NCI-H1092 treated with DMSO at 0.1 percent for 48 hours (cell line): ENCODE measurements at places on chromosomes 4 and X.

- DNase-seq: no peak
Observed at GRCh38 chr4:37675587-37676290, 10.4 kb downstream of the RELL1 start.

GRCh38 chr4:61462451-61463326, 262.6 kb downstream of the ADGRL3 start:
- no peak for DNase-seq

DNA sequence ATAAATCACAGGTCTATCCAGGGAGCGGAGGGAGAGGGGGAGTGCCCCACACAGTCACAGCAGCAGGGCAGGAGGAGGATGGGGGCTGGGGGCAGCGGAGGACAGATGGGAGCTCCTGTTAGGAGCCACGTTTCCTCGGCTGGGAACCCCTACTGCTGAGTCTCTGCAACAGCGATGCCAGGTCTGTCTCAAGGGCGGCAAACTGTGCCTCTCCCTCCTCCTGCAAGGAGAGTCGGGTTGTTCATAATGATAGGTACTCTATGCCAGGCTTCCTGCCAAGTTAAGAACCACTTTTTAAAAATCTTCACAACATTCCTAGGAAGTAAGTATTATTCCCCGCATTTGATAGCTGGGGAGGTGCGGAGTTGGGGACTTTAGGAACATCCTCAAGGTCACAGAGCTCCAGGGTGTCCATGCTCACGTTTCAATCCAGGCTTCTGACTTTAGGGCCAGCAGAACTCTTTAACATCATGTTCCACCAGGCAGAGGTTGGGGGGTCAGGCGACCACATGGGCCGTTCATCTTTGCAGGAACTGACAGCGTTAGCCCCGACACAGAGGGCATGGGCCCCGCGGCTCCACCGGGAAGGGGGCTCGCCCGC, 98.3 kb upstream of the MAML3 start:
- DNase-seq: peak; percentile 78

DNA sequence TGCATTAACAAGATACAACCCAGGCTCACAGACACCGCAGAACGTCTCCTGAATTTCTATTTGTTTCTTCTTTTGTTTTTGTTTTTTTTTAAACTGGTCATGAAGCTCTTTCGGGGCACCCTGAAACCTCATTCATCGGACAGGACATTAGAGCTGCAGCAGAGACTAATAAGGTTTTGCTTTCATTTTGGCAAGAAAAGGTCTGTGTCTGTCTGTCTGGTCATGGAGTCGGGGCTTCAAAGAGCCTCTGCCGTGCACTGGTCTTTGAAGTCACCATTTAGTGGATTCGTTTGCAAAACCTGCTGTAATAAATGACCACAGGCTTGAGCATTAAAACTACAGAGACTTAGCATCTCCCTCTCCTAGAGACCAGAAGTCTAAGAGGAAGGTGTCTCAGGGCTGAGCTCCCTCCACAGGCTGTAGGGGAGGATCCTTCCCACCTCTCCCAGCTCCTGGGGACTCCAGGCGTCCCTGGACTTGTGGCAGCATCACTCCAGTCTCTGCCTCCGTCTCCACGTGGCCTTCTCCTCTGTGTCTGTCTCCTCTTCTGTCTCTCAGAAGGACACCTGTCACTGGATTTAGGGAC, 247.5 kb downstream of the CRLF2 start:
- DNase-seq: no peak

DNA sequence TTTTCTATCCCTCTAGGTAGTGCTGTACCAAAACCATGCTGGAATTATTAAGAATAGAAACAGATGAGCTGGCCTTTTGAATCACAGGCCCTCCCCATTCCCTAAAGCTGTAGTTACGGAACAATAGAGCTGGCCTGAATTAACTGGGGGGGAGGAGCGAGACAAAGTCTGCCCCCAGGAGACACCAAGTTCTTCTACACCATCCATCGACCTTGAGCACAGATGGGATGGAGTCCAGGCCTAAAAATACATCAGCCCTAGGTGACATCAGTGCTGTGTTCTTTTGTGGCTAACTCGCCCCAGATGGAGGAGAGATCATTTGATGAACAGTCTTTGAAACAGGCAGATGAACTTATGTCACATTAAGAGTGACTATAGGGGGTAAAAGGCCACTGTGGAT, 49.6 kb downstream of the LHFPL1 start:
- DNase-seq: no peak

- no peak for DNase-seq
Observed at GRCh38 chrX:132651421-132652086, 162.7 kb upstream of the MBNL3 start.

GRCh38 chr4:127217586-127218229, 415.0 kb upstream of the INTU start:
- DNase-seq: no peak

- DNase-seq: no peak
Observed at GRCh38 chr4:157012781-157013180, 41.2 kb upstream of the PDGFC start.
